Activated naive CD4-positive, alpha-beta T cell treated with Interleukin-2 at 50 U/mL for 16 hours (primary cell): ENCODE measurements at places on chromosomes 7 and 10.

- DNase-seq = no peak
Observed at GRCh38 chr7:50754241-50754640, 28.5 kb downstream of the GRB10 start.

- DNase-seq = no peak
Observed at GRCh38 chr7:104012835-104013234, 23.4 kb upstream of the RELN start.

- no peak for DNase-seq
Observed at GRCh38 chr10:43372765-43373361, 1.4 kb downstream of the FXYD4 start.

DNA sequence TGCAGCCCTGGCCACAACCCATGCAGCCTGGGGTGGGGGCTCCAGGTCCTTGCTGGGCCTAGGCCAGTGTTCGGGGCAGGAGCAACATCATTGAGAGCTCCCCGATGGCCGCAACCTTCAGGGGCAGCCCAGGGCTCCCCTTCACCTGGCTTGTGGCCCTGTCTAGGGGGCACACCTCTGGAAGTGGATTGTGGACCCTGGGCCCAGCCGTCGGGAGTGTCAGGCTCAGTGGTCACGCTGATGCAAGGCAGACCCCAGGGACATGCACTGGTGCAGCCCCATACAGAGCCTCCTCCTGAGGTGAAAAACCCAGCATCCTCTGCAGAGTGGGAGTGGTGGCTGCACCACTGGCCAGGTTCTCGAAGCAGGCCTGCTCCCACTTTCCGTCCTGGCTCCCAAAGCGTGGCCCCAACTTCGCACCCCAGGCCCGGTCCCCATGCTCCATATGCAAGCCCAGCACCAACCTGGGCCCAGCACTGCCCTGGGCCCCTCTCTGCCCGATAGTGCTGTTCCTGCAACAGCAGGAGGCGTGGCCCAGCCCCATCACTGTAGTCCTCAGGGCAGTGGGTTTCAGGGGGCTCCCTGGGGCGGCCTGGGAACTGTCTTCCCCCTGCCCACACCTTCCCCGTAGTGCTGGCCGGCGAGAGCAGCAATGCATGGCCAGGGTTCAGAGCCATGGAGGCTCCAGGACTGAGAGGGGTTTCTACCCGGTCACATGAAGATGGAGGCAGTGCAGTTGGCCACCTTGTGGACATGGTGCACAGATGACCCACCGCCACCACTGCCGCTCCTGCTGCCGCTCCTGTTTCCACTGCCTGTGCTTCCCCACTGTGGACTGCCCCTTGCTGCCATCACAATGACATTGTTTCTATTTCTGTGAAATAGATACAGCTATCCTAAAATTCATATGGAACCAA, 303.9 kb upstream of the NRG3 start:
- no peak for DNase-seq
